GM19239 (cell line): ENCODE measurements at places on chromosomes 3 and 15.

DNA sequence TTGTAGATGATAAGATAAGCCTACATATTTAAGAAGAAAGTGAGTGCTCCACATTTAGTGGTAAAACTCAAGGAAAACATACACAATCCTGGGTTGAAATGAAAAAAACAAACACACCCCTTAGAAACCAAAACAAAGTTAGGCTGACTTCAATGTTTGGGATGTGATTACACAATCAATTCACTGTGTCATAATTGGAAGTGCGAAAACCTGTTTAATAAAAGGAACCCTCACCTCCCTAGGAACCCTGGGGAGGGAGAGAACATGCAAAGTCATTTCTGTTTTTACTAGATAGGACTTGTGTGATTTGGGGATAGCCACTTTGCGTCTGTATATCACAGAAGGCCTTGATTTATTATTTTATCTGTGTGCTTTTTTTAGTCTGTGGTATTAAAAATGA, 275.0 kb downstream of the NFKBIZ start:
- DNase-seq = no peak

- DNase-seq = no peak
These were observed 17.6 kb downstream of the VGLL4 start for GRCh38 chr3:11626084-11626463.

DNA sequence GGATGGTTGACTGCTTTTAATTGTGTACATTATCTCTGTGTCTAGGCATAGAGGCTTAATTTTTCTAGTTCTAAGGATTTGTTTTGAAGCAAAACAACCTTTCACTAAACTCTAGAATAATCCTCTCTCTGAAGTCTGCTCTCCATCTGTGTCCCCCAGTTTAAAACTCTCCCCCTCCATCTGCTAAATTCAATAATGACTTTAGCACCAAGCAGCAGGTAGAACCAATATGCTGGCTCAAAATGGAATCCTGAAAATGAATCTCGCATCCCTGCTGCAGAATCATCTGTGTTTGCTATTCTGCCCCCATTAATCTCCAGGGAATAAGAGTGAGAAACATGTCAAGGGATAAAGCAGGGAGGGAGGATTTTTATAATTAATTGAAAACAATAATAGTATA, 111.8 kb downstream of the TUSC7 start:
- DNase-seq = no peak

DNA sequence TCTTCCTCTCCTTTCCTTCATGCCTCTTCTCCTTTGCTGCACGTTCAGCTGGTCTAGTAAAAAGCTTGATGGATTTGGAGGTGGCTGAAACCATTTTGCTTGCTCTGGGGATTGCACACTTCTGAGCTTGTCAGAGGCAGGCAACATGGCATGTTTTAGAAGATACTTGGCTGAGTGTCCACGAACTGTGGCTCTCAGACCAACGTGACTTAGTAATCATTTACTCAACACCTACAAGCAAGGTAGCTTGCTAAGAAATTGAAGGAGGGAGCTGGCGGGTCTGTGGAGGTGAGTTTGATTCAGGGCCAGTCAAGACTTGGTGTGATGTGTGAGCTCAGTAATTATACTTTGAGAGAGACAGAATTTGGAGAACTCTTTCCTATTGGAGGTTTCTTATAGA, 196.0 kb downstream of the LPP start:
- DNase-seq = no peak

GRCh38 chr3:48068886-48069285, 52.7 kb upstream of the MAP4 start:
- DNase-seq = no peak

DNA sequence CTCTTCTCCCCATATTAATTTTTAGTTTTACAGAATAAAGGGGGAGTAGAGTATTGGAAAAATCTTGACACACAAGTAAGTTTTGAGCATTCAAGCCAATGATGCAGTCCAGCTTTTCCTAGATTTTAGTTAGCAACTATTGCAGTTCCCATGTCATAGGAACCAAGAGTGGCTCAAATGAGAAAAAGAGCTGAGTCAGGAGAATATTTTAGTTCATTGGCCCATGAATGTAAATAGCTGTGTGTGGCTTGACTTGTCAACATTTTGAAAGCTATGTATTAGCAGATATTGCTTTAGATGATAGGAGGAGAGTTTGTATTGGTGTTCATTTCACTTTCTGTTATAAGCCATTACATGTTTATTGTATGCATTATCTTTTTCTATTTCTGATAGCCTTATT, 853.7 kb downstream of the PLOD2 start:
- no peak for DNase-seq

DNA sequence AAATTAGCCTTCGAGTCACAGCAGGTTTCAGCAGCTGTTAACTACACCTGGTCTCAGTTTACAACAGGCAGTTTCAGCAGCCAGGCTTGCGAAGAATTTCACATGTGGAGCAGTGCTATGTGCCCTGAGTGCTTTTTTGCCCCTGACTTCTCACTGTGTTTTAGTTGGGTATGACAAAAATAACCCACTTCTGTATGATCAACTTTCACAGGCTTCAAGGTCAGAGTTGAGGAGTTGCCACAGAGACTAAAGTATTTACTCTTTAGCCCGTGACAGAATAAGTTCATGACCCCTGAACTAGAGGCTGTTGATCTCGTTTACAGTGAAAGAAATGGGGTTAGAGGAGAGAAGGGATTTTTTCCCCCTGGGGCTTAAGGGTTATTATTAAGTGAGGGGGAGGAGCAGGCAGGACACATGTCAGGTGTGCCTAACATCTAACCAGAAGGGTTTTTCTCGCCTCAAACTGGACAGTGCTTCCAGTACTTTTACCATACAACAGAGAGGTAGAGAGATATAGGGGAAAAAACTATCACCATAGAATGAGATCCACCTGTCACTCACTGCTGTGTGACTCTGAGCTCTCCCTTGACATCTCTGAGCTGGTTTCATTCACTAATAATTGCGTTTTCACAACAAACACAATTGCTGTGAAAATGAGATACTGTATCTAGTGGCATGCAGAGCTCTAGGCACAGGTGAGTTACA, 14.0 kb upstream of the TOPBP1 start:
- DNase-seq = no peak

- DNase-seq = no peak
These were observed 49.1 kb downstream of the CMTM7 start for GRCh38 chr3:32440611-32441350.

- DNase-seq = no peak
These were observed 27.1 kb downstream of the STARD9 start for GRCh38 chr15:42602501-42602900.

DNA sequence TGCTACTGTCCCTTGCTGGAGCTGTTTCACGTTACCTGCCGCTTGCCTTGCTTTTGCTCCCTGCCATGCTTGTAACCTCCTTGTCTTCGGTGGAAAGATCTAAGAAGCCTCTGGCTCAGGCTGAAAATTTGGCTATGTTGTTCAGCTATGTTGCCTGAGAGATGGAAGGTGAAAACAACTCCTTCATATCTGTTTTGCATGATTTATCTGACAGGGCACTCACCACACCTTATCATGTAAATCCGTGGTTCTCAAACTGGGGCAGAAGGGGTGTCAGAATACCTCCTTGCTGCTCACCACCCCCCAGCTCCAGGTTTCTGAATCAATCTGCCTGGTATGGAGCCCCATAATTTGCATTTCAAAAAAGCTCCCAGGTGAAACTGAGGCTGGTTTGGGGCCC, 6.5 kb upstream of the CORO2B start:
- no peak for DNase-seq

GRCh38 chr3:12974334-12974733, 98.9 kb downstream of the IQSEC1 start:
- no peak for DNase-seq

- DNase-seq = no peak
These were observed 4.1 kb downstream of the CXCR6 start for GRCh38 chr3:45947361-45947760.

DNA sequence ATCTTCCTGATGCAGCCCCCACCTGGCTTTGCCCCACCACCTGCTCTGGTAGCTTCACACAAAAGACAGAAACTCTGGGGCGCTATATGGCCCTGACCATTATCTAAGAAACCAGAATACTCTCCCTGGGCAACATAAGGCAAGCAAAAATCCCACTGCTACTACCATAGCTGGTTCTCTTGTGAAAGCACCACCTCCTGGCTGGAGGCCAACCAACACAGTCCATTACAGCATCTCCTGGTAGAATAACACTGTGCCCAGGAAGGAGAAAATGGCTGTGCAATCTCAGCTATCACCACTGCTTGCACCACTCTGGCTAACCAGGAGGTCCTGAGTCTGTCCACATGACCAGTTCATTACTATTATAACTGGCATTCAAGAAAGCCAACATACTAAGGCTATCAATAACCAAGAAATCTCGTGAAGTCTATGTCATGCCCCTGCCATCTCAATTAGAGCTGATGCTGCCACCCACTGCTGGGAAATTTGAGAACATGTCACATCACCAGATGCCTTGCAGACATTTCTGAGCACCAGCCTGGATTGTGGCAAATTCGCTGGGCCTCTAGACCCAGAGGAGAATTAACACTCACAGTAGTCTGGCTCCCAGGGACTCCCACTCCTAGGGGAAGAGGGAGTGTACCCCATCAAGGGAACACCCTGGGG, 1114.8 kb downstream of the ROBO2 start:
- DNase-seq = no peak

- peak; percentile 5 for DNase-seq
These were observed 160.7 kb downstream of the STAC start for GRCh38 chr3:36540888-36541518.

- DNase-seq = no peak
These were observed 14.7 kb downstream of the CHD2 start for GRCh38 chr15:92914768-92915221.

DNA sequence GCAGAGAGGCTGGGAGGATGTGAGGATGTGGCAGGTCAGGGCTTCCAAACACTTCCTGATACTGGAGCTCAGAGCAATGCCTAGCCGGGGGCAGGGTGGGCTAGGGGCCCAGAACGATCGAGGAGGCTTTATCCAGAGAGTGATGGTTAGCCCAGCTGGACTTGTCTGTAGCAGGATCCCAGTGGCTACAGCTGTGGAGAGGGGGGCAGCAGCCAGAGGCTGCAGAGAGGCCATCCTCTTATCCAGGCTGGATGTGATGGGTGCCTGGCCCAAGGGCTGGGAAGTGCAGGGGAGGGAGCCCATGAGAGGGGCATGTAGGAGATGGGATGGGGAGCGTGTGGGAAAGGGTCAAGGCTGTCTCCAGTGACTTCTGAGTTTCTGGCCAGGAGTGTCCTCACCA, 4.6 kb downstream of the PARP3 start:
- no peak for DNase-seq

GRCh38 chr3:16668776-16669545, 63.7 kb upstream of the DAZL start:
- no peak for DNase-seq

DNA sequence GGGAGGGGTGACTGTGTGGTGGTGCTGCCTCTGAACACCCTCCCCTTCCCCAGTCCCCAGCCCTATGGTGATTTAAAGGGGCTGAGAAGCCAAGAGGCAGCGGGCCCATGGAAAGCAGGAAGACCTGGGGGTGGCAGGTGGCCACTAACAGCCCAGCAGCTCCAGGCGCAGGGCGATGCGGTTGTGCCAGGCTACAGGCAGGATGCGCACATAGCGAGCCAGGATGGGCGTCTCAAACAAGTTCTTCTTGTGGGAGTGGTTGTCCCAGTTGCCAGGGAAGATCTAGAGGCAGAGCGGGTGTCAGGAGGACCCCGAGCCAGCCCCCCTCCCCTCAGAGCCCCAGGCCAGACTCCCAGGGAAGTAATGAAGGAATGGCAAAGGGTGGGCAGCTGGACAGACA, 3.9 kb upstream of the HAPLN3 start:
- DNase-seq = no peak

DNA sequence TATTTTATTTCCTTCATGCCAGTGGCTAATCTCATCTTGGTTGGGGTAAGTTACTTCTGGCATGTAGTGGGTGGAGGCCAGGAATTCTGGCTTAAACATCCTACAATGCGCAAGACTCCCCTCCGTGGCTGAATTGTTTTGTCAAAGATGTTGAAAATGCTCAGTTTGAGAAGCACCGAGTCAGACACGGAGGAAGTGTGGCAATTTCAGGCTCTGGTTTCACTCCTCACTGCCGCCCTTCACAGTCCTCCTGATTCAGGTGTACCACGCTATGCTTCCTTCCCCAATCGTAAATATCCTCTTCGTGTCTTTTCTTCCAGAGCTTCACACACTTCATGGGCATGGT, 150.7 kb downstream of the OPA1 start:
- no peak for DNase-seq

GRCh38 chr3:153901152-153901551, 220.0 kb upstream of the ARHGEF26 start:
- DNase-seq = no peak

- no peak for DNase-seq
These were observed 295.2 kb upstream of the THBS1 start for GRCh38 chr15:39285663-39286062.

- no peak for DNase-seq
These were observed 239.3 kb upstream of the UBE2E1 start for GRCh38 chr3:23566499-23566898.

DNA sequence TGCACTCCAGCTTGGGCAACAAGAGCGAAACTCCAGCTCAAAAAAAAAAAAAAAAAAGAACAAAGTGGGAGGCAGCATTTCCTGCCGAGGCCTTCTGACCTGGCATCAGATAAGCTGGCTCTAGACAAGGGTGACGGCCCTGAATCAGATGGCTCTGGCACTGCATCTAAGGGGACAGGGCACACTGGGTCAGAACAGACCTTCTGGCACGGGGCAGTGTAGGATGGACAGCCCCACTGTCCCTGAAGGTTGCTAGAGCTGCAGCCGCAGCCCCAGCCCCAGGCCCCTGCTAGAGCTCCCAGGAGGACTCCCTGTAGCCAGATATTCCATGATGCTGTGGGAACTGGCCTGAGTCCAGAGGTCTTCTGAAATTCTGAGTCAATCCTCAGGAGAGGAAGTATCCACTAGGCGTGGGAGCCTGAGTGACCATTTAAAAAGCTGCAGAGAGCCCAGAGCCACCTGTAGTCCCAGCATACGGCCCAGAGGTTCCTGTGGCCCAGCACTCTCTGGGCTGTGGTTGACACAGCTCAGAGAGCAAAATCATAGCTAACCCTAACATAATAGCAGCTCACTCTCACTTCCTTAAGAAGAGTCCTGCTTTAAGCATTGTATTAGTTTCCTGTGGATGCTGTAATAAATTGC, 69.2 kb upstream of the MFGE8 start:
- DNase-seq = no peak

DNA sequence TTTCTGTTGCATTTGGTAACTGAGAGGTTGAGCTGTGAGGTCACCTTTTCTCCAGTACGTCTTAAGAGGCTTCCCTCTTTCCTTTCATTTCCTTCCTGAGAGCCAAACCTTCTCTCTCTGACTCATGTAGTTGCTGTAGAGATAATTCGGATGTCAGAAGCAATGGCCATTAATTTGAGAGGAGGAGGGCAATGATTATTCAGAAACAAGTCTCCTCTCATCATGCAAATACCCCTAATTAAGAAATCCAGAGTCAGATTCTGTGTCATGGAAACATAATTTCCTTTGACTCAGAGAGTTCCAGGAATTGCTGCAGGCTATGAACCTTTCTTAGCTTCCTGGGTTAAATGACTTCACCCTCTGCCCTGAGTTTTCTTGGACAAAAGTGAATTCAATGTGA, 59.0 kb upstream of the GSK3B start:
- DNase-seq = no peak

GRCh38 chr3:115580566-115580965, 42.7 kb upstream of the GAP43 start:
- DNase-seq = no peak

- DNase-seq = no peak
These were observed 79.0 kb downstream of the ASB7 start for GRCh38 chr15:100681335-100681746.
